Chondrocyte (in vitro differentiated cells): ENCODE measurements at places on chromosomes 1 and 21.
A peak's percentile ranks its signal among the peaks of the same experiment; 100 is the strongest.

- H3K4me3 ChIP-seq, result no peak overlapping the region
- DNase-seq, result no peak
- no peaks in the 10 kb centered on the region for H3K4me1 ChIP-seq
- H3K27ac ChIP-seq, result no peak overlapping the region
- H3K27me3 ChIP-seq, result no peaks in the 10 kb centered on the region
- H3K36me3 ChIP-seq, result peaks cover 10% of the 10 kb centered on the region
Observed at GRCh38 chr1:58515794-58516401, 30.6 kb downstream of the OMA1 start.

GRCh38 chr21:17795146-17796036 is 23.8 kb downstream of the C21orf91 start:
- peaks cover 10% of the 10 kb centered on the region for H3K36me3 ChIP-seq
- H3K4me1 ChIP-seq, result no peaks in the 10 kb centered on the region
- no peaks in the 10 kb centered on the region for H3K27me3 ChIP-seq
- H3K4me3 ChIP-seq, result no peak overlapping the region
- H3K27ac ChIP-seq, result no peak overlapping the region

DNA sequence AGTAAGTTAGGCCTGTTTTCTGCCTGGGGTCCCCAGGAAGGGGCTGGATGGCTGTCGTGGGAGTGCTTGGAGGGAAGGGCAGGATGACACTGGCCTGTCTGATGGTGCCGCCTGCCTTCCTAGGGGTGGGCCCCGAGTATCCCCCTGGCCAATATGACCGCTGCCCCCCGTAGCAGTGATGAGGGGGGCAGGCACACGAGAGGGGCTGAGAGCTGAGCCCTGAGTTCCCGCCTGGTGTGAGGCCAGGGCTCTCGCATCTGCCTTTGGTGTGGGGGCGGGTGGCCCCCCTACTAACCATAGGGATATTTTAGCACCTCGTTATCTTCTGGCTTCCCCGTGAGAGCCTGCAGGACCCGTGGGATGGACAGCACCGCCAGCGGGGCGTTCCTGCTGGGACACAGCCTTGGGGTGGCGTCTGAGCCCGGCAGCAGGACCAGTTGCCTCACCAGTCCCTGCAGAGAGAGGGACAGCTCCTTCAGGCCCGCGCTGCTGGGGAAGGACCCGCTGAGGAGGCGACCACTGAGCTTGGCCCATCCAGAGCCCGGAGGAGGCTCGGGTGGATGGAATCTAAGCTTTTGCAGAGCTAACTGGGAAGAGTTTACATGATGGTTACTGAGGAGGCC is 10.4 kb downstream of the KRTAP10-1 start:
- peak; percentile 85 for DNase-seq
- H3K27me3 ChIP-seq, result peaks cover 13% of the 10 kb centered on the region
- no peaks in the 10 kb centered on the region for H3K4me1 ChIP-seq

GRCh38 chr1:14946684-14947238 is 206.8 kb upstream of the TMEM51 start:
- H3K27me3 ChIP-seq, result no peaks in the 10 kb centered on the region
- H3K36me3 ChIP-seq, result no peaks in the 10 kb centered on the region
- peak overlapping the region; percentile 93 for H3K27ac ChIP-seq

DNA sequence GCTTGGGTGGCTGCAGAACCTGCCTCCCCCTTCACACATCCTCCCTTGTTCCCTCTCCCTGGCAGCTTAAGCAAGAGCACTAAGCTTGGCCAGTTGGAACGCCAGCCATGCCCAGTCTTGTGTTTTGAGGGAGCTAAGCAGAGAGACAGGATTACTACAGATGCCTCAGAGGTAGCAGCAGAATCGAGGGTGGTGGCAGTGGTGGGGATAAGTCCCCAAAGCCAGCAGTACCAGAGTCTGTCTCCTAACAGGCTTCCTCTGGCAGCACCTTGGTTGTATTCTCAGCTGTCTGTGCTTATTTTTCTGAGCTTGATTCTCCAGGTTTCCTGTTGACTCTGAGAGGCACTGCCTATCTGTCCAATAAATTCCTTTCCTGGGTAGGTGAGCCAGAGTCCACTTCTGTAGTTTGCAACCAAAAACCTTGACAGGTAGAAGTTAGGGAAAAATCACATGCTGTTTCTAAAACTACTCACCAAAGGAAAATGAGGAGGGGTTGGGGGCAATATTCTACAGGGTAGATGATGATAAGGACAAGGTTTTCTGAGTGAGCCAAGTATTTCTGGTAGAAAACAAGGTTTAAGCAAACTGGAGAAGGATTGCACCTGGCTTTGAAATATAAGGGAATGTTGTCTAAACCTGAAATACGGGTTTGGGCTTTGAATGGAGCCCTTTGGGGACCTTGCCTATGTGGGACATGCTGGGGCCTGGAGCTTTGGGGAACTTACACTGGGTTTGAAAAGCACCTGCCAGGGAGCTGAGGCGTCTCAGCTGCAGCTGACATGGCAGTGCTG is 100.8 kb downstream of the PBX1 start:
- H3K4me3 ChIP-seq, result no peak overlapping the region
- no peaks in the 10 kb centered on the region for H3K36me3 ChIP-seq
- DNase-seq, result no peak
- peaks cover 2% of the 10 kb centered on the region for H3K4me1 ChIP-seq
- H3K27ac ChIP-seq, result no peak overlapping the region

- no peaks in the 10 kb centered on the region for H3K27me3 ChIP-seq
- no peak for DNase-seq
- H3K27ac ChIP-seq, result peak overlapping the region; percentile 92
- H3K4me1 ChIP-seq, result peaks cover 45% of the 10 kb centered on the region
- H3K4me3 ChIP-seq, result no peak overlapping the region
Observed at GRCh38 chr1:6686294-6686693, 15.3 kb downstream of the DNAJC11 start.

GRCh38 chr1:247453245-247453644 is 4.7 kb downstream of the OR2B11 start:
- peaks cover 45% of the 10 kb centered on the region for H3K27me3 ChIP-seq
- H3K4me1 ChIP-seq, result peaks cover 2% of the 10 kb centered on the region
- DNase-seq, result no peak
- H3K4me3 ChIP-seq, result no peak overlapping the region
- no peaks in the 10 kb centered on the region for H3K36me3 ChIP-seq

DNA sequence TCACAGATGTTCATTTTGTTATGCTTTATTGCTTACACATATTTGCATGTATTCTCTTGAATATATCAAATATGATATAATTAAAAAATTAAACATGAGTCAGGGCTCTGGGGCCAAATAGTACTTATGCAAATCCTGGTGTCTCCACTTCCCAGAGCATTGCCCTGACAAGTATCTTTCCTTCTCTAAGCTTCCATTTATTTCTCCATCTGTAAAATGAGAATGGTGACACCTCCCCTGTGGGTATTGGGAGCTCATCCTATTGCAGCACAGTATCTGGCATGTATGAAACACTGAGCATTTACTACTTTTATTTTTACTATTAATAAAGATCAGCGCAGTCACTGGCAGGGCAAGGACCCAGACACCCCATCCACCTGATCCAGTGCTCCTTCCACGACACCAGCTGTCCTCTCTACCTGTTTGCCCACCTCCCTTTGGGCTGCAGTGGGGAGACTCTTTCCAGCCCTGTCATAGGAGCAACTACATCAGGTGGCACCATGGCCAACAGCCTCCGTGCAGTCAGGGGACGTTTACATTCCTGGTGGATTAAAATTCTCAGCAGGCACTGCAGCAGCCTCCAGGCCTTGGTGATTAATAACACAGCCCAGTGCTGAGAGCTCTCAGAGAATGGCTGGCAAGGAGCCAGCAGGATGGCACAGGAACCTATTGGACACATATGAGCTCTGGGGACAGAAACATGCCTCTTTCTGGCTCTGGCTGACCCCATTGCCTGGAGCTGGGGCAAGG is 113.0 kb downstream of the DMRTB1 start:
- peak overlapping the region; percentile 95 for H3K27ac ChIP-seq
- no peaks in the 10 kb centered on the region for H3K27me3 ChIP-seq
- no peak overlapping the region for H3K4me3 ChIP-seq
- peak; percentile 87 for DNase-seq

DNA sequence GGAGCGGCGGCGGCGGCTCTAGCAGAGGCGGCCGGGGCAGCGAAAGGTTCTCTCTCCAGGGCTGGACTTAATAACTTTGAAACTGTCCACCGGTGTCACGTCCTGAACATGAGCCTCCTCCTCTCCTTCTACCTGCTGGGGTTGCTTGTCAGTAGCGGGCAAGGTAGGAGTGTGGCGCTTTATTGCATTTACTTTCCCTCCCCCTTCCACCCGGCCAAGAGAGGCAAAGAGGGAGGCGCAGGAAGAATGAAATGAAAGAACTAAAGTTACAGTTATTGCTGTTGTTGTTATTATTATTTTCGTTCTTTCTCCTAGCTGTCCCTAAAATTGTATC is 214 bp downstream of the NCAM2 start:
- peak overlapping the region; percentile 74 for H3K4me3 ChIP-seq
- H3K27me3 ChIP-seq, result no peaks in the 10 kb centered on the region
- H3K4me1 ChIP-seq, result peaks cover 55% of the 10 kb centered on the region

GRCh38 chr1:94723894-94724293 is 96.3 kb upstream of the SLC44A3 start:
- no peaks in the 10 kb centered on the region for H3K27me3 ChIP-seq
- DNase-seq, result no peak
- peaks cover 18% of the 10 kb centered on the region for H3K4me1 ChIP-seq
- no peak overlapping the region for H3K4me3 ChIP-seq
- H3K27ac ChIP-seq, result no peak overlapping the region

GRCh38 chr1:199308349-199308846 is 669.6 kb downstream of the PTPRC start:
- peaks cover 11% of the 10 kb centered on the region for H3K4me1 ChIP-seq
- no peak overlapping the region for H3K27ac ChIP-seq
- H3K27me3 ChIP-seq, result no peaks in the 10 kb centered on the region
- H3K4me3 ChIP-seq, result no peak overlapping the region
- H3K36me3 ChIP-seq, result no peaks in the 10 kb centered on the region
- DNase-seq, result no peak

GRCh38 chr21:39127506-39127905 is 55.7 kb downstream of the PSMG1 start:
- no peaks in the 10 kb centered on the region for H3K36me3 ChIP-seq
- peaks cover 12% of the 10 kb centered on the region for H3K4me1 ChIP-seq
- H3K4me3 ChIP-seq, result no peak overlapping the region
- H3K27me3 ChIP-seq, result peaks cover 3% of the 10 kb centered on the region
- H3K27ac ChIP-seq, result no peak overlapping the region
- DNase-seq, result no peak

- no peak for DNase-seq
- H3K4me3 ChIP-seq, result no peak overlapping the region
- H3K27me3 ChIP-seq, result no peaks in the 10 kb centered on the region
- H3K27ac ChIP-seq, result no peak overlapping the region
Observed at GRCh38 chr1:62790716-62791115, 6.8 kb downstream of the ATG4C start.
